ENCODE measurements at places on chromosomes 2 and 18.
A peak's percentile ranks its signal among the peaks of the same experiment; 100 is the strongest.

DNA sequence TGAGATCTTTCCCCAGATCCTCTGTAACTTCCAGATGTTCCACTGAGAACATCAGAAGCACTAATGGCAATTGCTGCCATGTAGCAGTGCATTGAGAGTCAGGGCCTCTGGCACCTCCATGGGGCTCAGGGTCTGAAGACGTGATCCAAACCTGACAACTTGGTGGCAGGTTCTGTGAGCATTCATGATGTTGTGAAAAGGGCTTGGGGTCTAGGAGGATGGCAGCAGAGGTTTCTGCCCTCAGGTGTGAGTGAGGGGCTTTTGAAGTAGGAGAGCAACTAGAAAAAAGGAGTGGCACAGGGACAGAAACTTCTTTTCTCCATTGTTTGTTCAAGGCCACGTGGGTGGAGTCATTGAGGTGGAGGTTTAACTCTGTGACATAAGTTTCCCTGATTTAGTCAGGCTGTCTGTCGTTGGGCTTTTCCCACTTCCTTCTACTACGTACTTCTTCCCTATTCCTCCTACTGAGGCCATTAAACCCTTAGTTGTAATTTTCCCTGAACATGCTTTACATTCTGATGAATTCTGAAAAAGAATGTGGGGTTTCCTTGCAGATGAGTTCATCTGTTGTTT is 13.1 kb downstream of the CFLAR start:
- DNase-seq = no peak

DNA sequence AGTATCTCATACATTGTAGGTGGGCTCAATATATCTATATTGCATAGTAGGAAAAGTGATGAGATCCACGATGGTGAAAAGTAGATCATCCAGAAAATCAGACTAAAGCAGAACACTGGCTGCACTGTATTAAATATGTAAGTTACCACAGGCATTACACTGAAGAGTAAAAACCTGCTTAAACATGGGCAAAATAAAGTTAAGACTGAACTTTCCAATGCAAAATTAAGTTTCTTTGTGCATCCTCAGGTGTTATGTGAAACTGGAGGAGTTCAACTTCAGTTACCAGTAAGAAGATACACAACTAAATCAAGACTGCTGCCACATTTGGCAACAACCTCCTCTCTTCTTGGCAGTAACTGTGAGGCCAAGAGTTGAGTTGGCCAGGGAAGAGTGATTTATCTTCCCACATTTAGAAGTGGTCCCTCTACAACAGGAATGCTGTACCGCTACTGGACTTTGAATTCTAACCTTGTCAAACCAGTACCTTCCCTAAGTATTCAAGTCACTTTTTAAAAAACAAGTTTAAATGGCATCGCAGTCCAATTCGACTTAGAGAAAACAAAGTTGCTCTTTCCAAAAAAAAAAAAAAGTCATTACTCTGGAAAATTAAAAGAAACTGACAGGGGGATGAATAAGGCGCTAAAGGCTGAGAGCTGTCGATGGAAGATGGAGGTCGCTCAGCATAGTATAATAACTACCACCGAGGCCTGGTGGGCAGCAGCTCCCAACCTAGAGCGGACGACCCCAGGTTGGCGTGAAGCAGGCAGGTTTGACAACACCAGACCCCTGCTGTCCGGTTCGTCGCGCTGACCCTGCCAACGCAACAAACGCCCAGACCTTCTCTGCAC is 1.1 kb downstream of the MAP4K3 start:
- DNase-seq = peak; percentile 65

GRCh38 chr2:183035954-183036669 is 2.1 kb downstream of the NCKAP1 start:
- DNase-seq = no peak

- DNase-seq = no peak
These were observed 85.0 kb downstream of the USP40 start for GRCh38 chr2:233481368-233482142.

DNA sequence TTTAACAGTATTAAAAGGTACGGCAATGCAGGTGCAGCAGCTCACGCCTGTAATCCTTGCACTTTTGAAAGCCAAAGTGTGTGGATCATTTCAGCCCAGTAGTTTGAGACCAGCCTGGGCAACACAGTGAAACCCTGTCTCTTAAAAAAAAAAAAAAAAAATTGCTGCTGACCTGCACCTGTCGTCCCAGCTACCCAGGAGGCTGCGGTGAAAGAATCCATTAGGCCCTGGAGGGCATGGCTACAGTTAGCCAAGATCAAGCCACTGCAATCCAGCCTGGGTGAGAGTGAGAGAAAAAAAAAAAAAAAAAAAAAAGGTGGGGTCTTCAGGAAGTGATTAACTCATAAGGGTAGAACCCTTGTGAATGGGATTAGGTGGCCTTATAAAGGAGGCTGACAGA is 12.8 kb downstream of the CUL3 start:
- DNase-seq = no peak

- no peak for DNase-seq
These were observed 149.2 kb downstream of the ABCA12 start for GRCh38 chr2:214989187-214989586.

- DNase-seq = no peak
These were observed 2.2 kb downstream of the IL36RN start for GRCh38 chr2:113061241-113061640.

- DNase-seq = no peak
These were observed 30.1 kb upstream of the GNAL start for GRCh38 chr18:11658989-11659388.

DNA sequence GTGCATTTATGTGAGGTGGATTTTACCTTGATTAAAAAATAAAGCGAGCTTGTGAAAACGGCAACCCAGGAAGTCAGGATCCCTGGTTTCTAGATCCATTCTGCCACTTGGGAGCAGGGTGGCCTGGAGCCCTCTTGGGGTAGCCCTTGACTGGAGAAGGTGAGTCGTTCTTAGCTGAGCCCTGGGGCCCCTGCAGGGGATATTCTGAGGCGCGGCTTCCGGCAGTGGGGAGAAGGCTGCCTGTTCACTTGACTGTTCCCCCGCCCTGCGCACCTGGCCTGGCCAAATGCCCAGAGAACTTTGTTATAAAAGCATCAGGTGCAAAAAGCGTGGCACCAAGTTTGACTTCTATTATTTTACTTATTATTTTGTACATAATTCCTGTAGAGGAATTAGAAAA is 221.9 kb downstream of the DYSF start:
- no peak for DNase-seq

GRCh38 chr18:30917651-30918050 is 124.9 kb downstream of the DSC3 start:
- DNase-seq = no peak

DNA sequence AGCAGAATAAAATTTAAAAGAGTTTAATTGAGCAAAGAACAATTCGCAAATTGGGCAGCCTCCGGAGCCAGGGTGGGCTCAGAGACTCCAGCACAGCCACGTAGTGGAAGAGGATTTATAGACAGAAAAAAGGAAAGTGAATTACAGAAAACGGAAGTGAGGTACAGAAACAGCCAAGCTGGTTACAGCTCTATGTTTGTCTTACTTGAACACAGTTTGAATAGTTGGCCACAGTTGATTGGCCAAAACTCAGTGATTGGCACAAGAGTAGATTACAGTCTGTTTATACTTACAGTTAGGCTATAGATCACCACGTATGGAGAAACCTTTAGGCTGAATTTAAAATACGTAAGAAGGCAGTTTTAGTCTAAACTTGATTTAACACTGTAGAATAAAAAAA is 78.8 kb upstream of the NEDD4L start:
- DNase-seq = no peak

- DNase-seq = no peak
These were observed 18.5 kb downstream of the RBMS1 start for GRCh38 chr2:160474891-160475787.

- no peak for DNase-seq
These were observed 45.3 kb downstream of the SPATS2L start for GRCh38 chr2:200351815-200352214.

DNA sequence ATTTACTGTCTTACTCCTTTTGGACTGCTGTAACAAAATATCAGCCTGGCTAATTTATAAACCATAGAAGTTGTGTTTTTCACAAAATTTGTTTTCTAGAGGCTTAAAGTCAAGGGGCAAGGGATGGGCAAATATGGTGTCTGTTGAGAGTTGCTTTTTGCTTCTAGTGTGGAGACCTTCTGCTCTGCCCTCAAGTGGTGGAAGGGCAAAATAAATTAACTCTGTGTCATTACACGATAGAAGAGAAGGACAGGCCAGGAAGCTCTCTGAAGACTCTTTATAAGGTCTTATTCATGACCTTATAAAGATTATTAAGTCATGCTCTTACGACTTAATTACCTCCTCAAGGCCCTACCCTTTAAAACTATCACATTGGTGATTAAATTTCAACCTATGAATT is 181.2 kb upstream of the LRATD1 start:
- no peak for DNase-seq

GRCh38 chr18:40048253-40048652 is 1906.8 kb upstream of the PIK3C3 start:
- no peak for DNase-seq

GRCh38 chr2:36502081-36502480 is 95.9 kb downstream of the FEZ2 start:
- no peak for DNase-seq

DNA sequence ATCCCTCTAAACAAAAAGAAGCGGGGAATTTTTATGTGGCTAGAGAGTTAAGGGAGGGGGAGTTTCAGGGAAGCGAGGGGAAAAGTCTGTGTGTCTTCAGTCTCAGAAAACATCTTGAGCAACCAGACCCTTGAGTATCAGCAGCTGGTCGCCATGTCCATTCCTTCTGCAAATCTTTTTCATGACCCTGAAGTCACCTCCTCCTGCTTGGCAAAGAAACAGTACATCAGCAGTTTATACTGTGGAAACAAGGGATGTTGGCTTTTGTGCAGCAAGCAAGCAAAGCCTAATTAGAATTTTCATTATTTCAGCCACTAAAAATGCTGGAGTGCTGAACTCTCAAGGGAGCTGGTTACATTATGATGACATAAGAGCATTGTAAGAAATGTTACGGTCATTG is 187.4 kb upstream of the SLC8A1 start:
- no peak for DNase-seq

GRCh38 chr2:80531319-80531718 is 226.8 kb upstream of the LRRTM1 start:
- DNase-seq = no peak

DNA sequence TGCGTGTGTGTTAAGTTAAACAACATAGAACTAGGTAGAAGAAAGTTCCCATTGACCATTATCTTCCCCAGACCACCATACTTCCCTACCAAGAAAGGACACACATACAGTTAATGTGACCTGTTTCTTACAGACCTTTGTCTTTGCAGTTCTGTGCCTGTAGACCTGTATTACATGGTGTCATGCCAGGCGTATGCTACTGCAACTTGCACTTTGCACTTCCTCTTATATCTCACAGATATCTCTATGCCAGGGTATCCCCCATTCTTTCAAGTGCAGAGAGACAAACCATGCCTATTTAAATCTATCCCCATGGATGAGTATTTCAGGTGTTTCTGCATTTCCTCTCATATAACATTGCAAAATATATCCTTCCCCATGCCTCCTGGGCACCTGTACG is 136.8 kb upstream of the PKDCC start:
- no peak for DNase-seq

GRCh38 chr2:107028661-107029060 is 142.7 kb upstream of the ST6GAL2 start:
- no peak for DNase-seq

DNA sequence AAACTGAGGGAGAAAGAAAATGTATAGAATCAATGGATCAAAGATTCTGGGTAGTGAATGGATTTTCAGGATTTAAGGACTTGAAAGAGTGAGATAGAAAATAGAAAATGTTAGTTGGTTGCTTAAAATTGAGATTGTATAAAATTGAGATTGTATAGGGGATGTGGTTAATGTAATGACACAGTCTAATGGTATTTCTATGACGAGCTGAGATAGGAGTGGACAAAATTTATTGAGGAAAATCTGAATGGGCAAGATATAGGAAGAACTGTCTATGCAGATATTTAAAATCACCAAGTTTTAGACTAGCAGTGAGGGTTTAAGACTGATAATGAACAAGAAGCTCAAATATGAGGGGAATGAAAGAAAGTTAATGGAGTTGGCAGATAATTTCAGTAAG is 406.6 kb downstream of the NYAP2 start:
- no peak for DNase-seq

DNA sequence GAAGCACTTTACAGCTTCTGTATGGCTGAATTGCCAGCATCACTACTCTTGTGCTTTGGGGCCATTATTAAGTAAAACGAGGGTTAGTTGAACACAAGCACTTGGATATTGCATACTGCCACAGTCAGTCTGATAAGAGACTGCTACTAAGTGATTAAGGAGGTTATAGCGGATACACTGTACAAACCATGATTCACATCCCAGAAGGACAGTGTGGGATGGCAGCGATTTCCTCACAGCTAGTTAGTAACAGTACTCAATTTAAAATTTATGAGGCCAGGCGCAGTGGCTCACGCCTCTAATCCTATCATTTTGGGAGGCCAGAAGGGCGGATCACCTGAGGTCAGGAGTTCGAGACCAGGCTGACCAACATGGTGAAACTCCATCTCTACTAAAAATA is 2.6 kb upstream of the BMPR2 start:
- no peak for DNase-seq

GRCh38 chr2:232132181-232132580 is 170.7 kb downstream of the DIS3L2 start:
- no peak for DNase-seq

GRCh38 chr2:1553671-1554295 is 140.5 kb downstream of the TPO start:
- no peak for DNase-seq

GRCh38 chr2:128638341-128639119 is 319.9 kb upstream of the HS6ST1 start:
- DNase-seq = peak; percentile 4

- no peak for DNase-seq
These were observed 218.1 kb downstream of the ZNF521 start for GRCh38 chr18:25133879-25134278.

GRCh38 chr2:155703917-155704316 is 628.6 kb downstream of the NR4A2 start:
- no peak for DNase-seq

DNA sequence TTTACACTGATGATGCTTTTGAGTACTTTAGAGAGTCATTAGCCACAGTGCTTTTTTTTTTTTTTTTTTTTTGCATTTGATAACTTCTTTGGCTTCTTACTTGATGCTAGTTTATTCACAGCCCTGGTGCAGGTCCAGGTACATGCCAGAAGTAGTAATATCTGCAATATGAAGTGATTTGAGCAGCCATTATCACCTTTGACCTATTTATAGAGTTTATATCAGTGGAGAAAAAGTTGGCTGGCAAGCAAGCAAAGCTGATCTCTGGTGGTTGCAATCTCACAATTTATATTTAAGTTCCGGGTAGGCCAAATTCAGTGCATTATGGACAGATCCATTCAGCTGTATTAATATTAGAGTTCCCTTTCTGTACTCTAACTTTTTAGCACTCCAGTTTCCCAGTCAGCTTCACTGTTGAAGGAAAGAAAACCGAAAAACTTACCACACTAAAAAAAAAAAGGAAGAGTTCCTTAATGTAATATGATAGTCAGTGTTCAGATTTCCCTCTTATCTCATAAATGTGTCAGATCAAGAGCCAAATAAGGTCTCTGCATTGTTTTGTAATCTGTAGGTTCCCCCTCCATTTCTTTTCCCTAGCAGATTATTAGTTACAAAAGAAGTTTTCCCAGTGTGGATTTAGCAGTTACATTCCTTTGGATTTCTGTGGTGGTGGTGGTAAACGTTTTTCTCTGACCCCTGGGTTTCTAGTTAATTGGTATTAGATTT is 78.6 kb downstream of the HAUS1 start:
- DNase-seq = no peak
